ENCODE measurements at places on chromosomes 7 and 10.

DNA sequence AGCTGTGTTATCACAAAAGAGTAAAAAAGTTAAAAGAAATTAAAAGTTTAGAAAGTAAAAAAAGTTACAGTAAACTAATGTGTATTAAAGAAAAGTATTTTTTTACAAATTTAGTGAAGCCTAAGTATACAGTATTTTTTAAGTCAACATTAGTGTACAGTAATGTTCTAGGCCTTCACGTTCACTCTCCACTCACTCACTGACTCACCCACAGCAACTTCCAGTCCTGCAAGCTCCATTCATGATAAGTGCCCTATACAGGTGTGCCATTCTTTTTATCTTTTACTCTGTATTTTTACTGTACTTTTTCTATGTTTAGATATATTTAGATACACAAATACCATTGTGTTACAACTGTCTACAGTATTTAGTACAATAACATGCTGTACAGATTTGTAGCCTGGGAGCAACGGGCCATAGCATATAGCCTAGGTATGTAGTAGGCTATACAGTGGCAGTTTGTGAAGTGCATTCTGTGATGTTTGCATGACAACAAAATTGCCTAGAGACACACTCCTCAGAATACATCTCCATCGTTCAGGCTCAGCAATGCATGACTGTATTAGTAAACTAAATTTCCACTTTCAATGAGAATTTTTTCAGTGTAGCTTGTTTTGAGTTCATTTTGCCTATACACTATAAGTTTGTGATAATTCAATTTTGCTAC is 539.9 kb upstream of the C7orf33 start:
- DNase-seq: no peak

DNA sequence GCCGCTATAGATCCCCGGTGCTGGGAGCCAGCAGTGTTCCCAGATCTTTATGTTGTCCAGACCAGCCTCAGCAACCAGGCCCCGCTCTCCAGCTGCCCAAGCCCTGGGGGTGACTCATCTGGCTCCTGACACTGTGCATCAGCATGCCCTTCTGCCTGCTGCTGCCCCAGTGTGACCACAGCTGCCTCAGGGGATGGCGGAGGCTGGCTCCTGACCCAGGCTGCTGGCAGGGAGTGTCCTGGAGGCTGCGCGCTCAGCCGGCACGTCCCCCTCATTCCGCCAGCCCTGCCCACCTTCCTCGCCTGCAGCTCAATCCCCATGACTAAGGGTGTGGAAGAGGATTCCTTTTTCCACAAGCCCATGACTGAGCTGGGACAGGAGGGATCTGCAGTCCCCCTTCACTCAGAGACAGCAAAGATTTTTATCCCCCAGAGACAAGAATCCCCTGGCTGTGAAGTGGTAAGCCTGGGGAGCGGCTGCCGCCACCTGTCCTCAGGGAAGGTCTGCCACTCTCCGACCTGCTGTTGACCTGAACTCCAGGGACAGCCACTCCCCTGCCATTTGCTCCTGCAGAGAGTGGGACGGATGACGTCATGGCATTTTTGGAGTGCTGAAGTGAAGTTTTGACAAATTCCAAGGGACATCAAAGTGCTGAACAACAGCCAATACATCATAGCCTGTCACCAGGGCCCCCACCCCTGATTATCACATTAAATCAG is 182.8 kb upstream of the BMPER start:
- DNase-seq: no peak

GRCh38 chr10:115989621-115990020 is 283.4 kb downstream of the GFRA1 start:
- DNase-seq: no peak

DNA sequence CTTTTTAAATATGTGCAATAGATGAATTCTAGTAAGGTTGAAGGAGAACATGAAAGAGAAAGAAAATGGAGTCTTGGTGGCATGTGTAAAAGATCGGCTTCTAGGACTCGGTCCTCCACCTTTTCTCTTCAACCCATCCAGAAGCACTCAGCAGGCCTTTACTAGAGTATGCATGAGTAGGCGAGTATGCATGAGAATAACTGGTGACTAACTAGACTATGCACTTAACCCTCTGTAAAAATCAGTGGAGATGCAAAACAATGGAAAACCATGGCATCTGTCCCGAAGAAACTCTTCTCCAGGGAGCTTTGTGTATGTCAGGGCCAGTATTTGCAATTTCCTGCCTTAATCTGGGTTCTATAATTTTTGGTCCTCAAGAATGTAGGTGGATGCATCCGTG is 40.0 kb upstream of the GRB10 start:
- no peak for DNase-seq

DNA sequence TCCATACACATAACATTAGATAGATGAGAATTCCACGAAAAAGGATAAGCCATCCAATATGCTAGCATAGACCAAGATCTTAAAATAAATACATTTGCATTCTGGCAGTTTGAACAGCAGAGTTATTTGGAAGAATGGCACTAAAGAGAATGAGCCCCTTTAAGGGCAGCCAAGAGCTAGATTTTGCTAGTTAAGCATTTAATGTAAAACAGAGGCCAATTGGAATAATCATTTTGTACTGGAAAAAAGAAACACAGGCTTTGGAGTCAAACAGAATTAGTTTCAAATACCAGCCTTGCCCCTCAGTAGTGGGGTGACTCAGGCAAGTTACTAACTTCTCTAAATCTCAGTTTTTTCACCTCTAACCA is 56.2 kb downstream of the LRRTM3 start:
- DNase-seq: no peak

GRCh38 chr10:15211464-15211979 is 43.0 kb upstream of the NMT2 start:
- DNase-seq: no peak

DNA sequence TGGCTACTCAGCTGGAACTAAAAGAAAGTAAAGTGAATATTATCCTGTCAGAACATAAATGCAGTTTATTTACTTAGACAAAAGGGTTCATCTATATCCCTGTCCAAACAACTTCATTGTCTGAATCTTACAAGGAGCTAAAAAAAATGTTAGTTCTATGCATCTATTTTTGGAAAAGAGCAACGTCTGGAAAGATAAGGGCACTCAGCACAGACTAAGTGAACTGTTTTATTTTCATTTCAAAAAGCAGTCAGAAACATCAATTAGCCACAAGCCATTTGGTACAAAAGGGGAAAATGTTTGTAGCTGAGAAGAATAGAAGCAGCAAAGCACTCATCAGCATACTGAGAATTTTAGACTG is 245.5 kb downstream of the FOXP2 start:
- DNase-seq: no peak

DNA sequence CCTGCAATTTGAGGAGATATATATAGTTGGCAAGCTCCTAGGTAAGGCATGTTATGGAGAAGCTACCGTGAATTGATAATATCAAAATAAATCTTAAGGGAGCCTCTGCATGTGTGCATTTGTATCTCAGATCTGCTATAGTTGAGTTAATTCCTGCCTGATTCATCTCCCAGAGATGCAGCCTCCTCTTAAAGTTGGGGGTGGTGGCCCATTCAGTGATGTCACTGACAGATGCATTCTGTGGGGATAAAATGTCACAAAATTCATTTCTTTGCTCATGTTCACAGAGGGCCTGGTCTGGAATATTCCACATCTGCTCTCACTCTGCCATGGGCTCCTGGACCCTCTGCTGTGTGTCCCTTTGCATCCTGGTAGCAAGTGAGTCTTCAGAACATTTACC is 185.8 kb upstream of the PRSS1 start:
- DNase-seq: no peak

DNA sequence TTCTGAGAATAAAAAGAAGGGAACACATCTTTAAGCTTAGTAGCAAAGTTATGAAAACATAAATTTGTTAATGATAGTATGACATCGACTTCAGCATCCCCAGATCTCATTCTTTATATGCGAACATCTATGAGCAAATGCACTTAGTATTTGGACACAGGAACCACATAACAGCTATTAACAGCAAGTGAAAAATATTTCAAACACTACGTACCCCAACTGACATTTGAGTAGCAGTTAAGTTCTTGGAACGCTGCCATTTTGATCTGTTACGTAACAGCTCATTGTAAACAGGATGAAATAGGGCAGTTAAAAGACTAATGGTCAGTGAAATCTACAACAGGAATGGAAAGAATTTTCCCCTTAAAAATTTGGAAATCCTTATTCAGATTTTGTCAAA is 428.9 kb downstream of the TNS3 start:
- no peak for DNase-seq

DNA sequence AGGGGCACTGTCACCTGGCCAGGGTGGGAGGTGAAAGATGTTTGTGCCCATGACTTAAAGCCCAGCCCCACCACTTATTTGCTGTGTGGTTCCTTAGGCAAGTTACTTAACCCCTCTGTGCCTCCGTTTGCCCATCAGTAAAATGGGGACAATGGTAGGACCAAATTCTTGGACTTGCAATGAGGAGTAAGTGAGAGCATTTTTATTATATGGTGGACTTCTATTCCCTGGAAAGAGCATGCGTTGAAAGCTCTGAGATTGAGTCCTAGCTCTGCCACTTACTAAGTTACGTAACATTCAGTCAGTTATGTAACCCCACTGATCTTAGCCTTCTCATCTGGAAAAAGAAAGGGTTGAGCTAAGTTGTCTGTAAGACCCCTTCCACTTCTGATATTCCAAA is 18.8 kb downstream of the VSIR start:
- DNase-seq: no peak

DNA sequence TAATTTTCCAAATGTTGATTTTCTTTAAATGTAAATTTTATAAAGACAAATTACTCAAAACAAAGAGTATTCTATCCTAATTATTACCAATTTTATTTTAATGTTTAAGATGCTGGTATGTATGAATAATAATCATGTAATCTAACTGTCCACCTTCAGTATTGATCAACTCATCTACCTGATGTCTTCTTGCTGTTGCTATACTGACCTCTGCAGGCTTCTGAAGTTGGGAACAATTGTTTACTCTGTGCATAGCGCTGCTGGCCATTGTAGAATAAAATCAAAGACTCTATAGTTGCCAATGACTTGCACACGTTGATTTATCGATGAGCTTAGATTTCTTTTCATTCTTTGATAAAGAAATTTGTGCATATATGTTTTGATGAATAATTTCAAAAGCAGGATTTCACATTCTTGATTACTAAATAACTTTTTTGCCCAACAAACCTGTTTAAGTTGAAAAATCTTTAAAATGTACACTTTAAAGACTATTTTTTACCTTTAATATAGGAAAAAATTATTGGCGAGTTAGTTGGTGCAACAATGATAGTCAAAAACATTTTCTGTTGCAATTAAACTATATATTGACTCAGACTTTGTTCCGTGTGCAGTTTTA is 282.3 kb downstream of the TFEC start:
- DNase-seq: no peak

- DNase-seq: no peak
Observed at GRCh38 chr7:11170175-11170574, 196.5 kb downstream of the PHF14 start.

DNA sequence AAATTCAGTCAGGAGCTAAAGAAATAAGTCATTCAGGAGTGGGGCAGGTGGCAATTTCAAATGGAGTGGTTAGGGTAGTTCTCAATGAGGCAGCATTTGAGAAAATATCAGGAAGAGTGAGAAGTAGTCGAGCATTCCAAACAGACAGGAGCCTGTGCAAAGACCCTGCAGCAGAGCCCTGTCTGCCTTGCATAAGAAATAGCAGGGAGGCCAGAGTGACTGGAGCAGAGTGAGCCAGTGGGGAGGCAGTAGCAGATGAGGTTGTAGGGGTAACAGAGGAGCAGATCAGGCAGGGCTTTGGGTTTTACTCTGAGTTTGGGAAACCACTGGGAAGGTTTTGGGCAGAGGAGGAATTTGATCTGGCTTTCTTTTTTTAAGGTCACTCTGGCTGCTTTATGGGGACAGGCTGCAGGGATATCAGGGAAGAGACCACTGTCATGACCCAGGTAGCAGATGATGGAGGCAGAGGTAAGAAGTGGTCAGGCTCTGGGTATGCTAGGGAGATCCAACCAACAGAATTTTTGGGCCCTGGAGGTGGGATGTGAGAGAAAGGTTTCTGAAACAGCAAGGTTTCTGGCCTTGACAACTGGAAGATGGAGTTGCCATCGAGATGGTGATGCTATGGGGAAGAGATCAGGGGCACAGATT is 1.3 kb upstream of the BLVRA start:
- no peak for DNase-seq

GRCh38 chr10:61323726-61324125 is 129.5 kb downstream of the TMEM26 start:
- DNase-seq: no peak

GRCh38 chr7:6032641-6033040 is 1.5 kb downstream of the ANKRD61 start:
- DNase-seq: no peak

- no peak for DNase-seq
Observed at GRCh38 chr10:60021361-60021760, 115.0 kb upstream of the CCDC6 start.

DNA sequence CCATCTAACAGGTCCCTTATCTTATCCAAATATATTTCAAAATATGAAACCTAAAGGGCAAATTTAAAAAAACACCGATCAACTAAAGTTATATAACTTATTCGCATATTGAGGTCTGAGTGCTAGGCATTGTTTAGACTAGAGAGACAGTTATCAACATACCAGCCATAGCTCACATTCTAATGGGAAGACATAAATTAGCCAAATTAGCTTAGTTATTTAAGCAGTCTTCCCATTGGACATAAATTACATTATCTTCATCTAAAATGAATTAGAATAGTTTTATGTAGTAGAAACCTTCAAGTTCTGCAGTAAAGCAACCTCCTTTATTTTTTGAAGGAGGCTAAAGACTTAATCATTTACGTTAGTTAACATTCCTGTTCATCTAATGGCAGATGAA is 17.4 kb downstream of the KIF5B start:
- DNase-seq: no peak

DNA sequence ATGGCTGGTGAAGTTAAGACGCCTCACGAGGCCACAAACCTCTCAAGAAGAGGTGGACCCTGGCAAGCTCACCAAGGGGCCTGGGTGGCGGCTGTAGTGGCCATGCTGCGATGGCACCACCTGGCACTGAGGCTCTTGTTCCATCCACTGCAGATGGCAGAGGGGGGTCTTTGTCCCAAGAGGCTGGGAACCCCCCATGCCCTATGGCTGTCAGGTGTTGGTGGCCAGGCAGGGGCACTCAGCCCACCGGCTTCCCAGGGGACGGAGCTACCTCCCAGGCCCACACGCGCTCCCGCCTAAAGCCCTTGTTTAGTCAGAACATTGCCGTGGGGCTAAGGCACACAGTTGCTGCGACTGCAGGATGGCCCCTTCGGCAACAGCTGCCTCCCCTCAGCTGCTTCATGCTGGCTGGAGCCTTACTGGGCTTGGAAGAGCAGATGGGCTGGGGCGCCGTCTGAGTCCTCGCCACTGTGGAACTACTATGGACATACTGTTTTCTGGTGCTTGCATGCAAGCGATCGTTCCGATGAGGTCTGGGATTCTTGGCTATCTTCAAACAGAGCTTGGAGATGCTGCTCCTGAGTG is 46.8 kb downstream of the DPYSL4 start:
- DNase-seq: no peak

All from KG1 (cell line).